ENCODE measurements at places on chromosomes 6 and 20.

GRCh38 chr20:32585586-32586127 is 524 bp upstream of the NOL4L start:
- peak; percentile 66 for DNase-seq

DNA sequence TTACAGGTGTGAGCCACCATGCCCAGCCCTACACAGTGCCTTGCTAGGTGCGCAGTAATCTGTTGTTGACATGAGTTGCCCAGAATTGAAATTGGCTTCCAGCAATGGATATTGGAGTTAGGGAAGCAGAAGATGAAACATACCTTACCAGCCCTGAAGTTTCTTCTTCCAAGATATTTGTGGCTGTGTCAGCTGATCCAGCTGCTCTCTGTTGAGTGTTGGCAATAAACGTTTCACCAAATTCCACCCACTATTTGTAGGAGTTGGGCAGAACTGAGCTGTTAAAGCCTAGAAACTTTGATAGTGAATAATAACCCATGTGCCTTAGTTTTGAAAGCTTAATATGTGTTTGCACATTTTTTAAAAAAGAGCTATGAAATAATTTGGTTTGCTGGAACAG is 218.2 kb upstream of the SNX9 start:
- DNase-seq = no peak

GRCh38 chr6:33050014-33050810 is 23.2 kb downstream of the HLA-DPA1 start:
- DNase-seq = no peak

DNA sequence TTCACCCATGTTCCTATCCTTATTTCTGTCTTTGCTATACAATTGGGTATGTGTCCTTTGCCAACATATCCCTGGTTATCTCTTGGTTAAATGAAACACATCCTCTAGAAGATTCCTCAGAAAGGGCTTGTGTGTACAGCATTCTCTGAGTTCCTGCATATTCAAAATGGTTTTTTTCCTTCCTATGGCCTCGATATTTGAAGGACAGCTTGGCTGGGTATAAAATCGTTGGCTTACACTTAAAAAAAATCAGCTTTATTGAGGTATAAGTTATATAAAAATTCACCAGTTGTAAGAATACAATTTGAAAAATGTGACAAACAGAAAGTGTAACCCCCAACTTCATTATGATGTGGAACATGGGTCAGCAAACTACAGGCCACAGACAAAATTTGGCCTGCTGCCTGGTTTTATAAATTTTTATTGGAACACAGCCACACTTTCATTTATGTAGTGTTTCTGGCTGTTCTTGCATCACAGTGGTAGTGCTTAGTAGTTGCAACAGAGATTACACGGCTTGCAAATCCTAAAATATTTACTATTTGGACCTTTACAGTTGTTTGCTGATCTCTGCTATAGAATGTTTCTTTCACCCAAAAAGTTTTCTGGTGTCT is 16.7 kb downstream of the PCMT1 start:
- DNase-seq = no peak

- DNase-seq = peak; percentile 73
Observed at GRCh38 chr20:3753098-3753497, 14.5 kb downstream of the ADISSP start.

GRCh38 chr6:135913785-135914184 is 62.3 kb downstream of the PDE7B start:
- no peak for DNase-seq

DNA sequence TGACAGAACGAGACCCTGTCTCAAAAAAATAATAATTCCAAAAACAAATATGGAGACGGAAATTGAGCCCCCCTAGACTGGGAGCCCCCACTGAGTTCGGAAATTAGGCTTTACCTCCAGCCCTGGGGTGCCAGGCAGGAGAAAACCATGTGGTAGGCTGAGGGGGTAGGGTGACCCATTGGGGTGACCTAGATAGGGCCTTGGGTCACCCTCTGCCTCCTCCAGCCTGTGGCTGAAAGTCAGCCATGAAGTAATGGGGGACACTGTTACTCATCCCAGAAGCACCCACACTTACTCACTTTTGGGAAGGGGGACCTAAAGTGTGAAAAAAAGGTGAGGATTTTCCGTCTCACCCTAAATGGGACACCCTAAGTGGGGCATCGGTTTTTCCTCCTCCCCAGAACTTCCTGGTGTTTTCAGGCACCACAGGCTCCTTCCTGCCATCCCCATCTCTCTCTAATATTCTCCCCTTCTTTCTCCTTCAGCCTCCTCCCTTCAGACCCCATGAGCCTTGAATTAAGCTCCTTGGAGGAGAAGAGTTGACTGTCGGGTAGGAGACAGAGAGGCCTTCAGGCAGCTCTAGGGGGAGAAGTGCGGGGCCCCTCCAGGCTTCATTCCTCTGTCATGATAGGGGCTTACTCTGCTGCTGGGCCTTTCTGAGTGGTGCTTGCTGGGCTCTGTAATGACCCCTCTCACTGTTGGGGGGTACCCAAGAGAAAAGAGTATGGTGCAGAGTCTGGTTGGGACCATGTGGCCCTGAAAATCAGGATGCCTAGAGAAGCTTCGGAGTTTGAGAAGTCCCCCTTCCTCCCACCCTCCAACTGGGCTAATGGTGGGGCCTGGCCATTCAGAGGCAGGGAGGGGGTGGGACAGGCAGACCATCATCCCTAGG is 2.4 kb downstream of the LTB start:
- DNase-seq = no peak

DNA sequence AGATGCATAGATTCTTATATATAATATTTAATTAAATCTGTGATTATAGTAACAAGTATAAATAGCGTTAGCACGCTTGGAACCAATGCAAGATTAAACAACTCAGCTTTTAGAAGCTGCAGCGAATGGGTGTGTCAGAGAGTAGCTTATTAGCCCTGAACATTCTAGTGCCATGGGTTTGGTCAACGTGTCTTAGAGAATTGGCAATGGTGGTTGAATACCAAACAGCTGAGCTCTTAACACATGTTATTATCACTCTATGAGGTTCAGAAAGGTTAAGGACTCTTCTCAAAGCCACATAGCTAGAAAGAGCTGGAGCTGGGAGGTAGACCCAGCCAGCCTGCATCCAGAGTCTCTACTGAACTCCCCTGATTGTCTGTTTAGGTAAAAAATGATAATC is 284.2 kb upstream of the CHD6 start:
- no peak for DNase-seq

- no peak for DNase-seq
Observed at GRCh38 chr20:2767768-2768631, 32.4 kb downstream of the CPXM1 start.

- DNase-seq = no peak
Observed at GRCh38 chr6:10720265-10720959, 2.5 kb upstream of the TMEM14C start.

DNA sequence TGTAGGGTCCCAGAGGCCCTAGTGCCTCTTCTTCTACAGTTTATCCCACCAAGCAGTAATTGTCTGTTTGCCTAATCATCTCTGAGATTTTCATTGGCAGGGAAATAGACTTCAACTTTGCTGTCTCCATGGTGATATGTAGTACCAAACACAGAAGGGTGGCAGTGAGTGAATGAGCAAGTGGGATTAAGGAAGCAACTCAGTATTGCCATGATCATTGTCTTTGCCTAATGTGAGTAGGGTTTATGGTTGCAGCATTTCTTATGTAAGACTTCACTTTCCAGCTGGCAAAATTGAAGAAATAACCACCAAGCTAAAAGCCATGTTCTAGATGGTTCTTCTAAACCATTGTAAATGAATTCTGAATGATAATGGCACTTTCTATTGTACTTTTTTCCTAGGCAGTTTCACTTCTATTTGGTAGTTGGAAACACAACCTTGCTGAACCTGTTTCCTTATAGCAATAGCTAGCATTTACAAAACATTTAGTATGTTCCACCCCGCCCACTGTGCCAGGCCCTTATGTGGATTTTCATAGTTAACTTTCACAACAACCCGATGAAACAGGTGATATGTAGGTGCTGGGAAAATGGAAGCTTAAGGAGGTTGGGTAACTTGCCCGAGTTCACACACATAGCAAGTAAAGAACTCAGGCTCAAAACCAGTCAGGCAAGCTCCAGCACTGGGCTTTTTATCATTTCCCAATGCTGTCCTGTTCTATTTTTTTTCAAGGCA is 32.0 kb downstream of the ZC2HC1B start:
- DNase-seq = no peak

- DNase-seq = no peak
Observed at GRCh38 chr6:70709826-70710225, 42.1 kb downstream of the SMAP1 start.

DNA sequence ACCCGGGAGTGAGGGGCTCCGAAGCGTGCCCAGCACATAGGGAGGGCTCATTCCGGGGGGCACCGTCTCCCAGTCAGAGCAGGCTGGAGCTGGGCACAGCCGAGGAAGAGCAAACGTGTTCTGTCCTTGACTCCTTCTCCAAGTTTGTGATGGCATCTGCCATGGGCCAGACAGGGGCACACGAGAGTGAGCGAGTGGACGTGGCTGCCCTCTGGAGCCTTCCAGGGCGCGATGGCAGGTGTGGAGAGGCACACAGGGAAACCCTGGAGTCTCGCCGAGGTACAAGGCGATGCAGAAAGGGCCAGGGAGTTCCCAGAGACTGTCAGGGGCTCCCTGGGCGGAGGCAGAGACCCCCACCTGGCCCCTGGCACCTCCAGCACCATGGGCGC is 9.9 kb upstream of the GATA5 start:
- DNase-seq = no peak

- no peak for DNase-seq
Observed at GRCh38 chr6:53830366-53830765, 35.6 kb downstream of the LRRC1 start.

DNA sequence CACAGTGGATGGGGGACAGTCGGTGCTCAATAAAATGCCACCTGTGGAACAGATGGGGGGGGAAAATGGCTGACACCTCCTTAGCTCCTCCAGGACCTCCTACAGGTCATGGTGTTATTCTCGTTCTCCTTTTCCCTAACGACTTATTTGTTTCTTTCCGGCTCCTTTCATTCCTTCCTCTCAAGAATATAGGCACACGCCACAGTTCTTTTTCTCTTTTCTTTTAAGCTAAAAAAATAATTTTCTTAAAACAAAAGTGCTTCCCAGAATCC is 1.4 kb upstream of the RNASET2 start:
- DNase-seq = peak; percentile 42

DNA sequence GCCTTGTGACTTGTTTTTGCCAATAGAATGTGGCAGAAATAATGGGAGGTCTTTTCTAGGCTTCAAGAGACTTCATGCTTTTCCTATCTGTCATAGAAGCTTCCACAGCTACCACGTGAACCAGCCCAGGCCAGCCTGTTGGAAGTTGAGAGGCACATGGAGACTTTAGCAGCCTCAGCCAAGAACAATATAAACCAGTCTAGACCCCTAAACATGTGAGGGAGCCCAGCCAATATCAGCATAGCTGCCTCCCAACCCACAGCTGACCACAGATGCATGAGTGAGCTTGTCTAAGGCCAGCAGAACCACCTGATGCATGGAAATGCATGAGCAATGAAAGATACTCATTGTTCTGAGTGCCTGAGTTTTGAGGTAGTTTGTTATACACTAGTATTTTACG is 540.7 kb upstream of the BTBD3 start:
- no peak for DNase-seq

DNA sequence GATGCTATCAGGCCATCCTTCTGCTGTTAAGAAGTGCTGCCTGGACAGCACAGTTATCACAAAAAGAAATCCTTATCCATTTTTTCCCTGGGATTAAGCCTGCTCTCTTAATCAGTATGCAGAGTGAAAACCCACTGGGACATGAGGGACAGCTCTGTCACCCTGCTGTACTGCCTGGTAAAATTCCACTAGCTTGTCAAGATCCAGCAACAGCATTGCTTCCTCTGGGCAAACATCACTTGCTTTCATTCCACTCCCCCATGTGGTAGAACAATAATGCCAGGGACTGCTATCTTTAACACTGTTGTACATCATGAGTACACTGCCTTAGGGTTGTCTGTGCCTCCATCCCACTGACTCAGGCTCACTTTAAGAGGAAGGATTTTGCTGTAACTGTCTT is 331.3 kb downstream of the KIF16B start:
- peak; percentile 20 for DNase-seq

DNA sequence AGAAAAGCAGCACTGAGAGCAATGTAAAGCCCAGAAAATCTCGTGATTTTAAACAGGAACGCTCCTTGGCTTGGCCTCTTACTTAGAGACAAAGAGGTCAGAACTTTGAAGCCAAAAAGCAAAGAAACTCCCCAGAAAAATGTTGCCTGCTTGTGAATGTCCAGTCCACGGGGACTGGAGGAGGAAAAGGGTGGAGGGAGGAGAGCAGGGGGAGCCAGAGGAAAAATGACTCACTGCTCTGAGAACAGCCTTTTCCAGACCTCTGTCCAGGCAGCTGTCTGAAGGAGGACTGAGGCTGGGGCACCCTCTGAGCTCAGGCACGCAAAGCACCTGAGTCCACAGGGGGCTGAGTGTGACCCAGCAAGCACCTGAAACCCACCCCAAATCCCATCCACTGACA is 64.7 kb downstream of the TRAM2 start:
- no peak for DNase-seq

- DNase-seq = no peak
Observed at GRCh38 chr6:166800137-166800536, 156.2 kb downstream of the RNASET2 start.

DNA sequence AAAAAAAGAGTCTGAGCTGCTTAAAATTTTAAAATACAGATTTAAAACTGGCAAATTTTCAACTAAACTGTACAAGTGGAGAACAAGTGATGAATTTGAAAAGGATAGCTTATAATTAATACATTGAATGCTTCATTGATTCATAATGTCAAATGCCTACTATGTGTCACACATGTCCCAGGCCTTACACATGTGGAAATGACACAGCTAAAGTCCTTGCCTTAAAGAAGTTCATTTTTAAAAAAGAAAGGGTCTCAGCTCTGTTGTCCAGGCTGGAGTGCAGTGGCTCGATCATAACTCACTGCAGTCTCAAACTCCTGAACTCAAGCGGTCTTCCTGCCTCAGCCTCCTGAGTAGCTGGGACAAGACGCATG is 5.0 kb downstream of the NCOA5 start:
- no peak for DNase-seq

- no peak for DNase-seq
Observed at GRCh38 chr6:96898241-96898851, 655 bp upstream of the NDUFAF4 start.

- peak; percentile 98 for DNase-seq
Observed at GRCh38 chr20:49187851-49188641, at the start of gene STAU1. Gene STAU1, minus strand, starts transcription at chr20:49188334. Its CDS starts 22,133 bp downstream, at chr20:49166201.

GRCh38 chr6:116019428-116019827 is 41.3 kb downstream of the FRK start:
- peak; percentile 72 for DNase-seq

- no peak for DNase-seq
Observed at GRCh38 chr6:150116200-150116800, 26.5 kb upstream of the PPP1R14C start.

DNA sequence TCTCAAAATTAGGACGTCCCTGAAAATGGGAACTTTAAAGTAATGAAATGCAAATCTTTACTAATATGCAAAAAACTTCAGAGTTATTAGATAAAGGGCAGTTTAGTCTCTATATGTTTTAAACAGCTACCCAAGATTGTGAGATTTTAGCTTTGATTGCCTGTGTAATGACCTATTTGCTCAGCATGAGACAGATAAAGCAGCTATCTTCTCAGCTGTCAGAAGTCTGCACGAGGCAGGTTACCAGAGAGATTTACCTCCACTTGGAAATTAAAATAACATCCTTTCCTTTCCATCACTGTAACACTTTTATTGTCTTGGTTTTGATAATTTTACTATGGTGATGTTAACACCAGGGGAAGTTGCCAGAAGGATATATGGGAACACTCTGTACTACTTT is 436.6 kb upstream of the OPRM1 start:
- DNase-seq = no peak

Measured in GM12865 (cell line).